ENCODE measurements at places on chromosomes 1 and 21.

DNA sequence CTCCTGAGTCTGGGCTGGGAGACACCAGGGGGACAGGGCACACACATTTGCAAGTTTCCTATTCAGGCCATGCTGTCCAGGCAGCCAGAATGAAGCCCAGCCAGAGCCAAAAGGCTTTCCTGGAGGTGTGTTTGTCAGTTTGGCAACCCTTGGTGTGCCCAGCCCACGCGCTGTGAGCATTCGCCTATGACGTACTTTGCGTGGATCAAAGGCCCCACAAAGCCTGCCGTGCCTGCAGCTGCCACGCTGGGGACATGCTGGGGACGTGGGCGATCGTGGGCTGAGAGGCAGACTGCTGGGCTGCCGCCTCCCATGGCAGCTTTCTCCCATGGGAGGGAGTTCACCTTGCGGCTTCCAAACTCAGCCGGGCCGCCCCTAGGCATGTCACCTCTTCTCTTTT lies 57.5 kb downstream of the CD247 start:
- no peak for DNase-seq

GRCh38 chr1:35657851-35658250 lies 16.5 kb upstream of the PSMB2 start:
- DNase-seq: no peak

GRCh38 chr1:2539312-2539907 lies 9.3 kb upstream of the HES5 start:
- DNase-seq: no peak

DNA sequence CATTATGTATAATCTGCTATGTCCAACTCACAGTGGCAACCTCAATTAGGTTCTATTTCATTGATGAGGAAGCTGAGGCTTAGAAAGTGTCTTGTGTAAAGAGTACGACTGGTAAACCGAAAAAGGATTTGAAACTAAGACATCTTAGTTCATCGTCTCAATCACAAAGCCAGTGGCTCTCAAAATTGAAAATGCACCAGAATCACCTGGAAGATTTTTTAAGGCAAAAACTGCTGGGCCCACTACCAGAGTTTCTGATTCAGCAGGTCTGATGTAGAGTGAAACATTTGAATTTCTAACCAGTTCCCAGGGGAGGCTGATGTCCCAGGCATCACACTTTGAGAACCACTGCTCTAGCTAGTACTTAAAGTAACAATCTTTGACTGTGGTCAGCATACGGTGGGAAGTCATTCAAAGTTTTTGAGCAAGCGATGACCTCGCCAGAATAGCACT lies 5.2 kb upstream of the LRRC53 start:
- DNase-seq: no peak

- peak; percentile 67 for DNase-seq
These were observed 316.9 kb downstream of the VAV3 start for GRCh38 chr1:107648071-107648470.

DNA sequence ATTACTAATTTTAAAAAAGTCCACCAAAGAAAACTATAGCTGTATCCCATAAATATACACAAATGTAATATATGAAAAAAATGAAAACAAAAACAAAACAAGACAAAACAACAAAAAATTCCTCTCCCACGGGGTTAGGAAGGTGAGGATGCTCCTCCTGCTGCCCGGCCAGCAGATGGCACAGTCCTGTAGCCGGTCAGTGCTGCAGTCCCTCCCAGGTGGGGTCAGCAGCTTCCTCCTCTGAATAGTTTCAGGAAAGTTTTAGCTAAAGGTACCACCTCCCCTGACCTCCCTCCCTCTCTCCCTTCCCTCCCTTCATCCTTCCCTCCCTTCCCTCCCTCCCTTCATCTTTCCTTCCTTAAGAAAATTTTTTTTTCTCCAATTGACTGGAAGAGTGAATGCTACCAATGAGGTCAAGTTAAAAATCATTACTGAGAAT lies 67.8 kb upstream of the BCL10 start:
- peak; percentile 72 for DNase-seq

DNA sequence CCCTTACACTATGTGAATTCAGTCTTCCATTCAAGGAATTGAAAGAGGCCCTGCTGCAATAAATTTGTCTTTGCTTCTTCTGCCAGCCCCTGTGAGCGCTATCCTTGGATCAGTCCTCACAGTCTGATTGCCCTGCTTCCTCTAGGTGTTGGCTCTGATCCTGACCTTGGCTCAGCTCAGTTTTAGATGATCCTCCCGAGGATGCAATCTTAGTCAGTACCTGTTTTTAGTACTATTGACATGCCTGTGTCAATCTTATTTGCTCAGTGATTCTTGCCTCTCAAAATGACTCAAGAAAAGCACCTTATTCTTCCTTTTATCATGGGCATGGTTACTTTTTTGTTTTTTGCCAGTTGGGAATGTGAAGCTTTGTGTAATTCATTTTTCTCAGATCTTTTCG lies 101.4 kb upstream of the KCNK1 start:
- no peak for DNase-seq

- no peak for DNase-seq
These were observed 34.8 kb upstream of the HOOK1 start for GRCh38 chr1:59779949-59780348.

DNA sequence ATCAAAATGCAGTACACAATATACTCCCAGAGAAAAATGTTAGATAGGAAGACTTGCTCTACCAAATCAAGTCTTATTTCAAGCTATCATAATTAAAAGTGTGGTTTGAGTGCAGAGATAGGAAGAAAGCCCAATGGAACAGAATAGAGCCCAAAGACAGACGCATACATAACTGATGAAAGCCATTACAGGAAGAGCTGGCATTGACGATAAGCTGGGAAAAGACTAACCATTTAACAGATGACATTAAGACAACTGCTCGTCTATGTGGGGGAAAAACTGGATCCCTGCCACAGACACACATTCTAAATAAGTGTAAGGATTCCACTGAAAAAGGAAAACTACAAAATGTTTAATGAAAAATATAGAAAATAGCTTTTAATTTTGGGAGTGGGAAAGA lies 85.5 kb downstream of the NGF start:
- DNase-seq: no peak

DNA sequence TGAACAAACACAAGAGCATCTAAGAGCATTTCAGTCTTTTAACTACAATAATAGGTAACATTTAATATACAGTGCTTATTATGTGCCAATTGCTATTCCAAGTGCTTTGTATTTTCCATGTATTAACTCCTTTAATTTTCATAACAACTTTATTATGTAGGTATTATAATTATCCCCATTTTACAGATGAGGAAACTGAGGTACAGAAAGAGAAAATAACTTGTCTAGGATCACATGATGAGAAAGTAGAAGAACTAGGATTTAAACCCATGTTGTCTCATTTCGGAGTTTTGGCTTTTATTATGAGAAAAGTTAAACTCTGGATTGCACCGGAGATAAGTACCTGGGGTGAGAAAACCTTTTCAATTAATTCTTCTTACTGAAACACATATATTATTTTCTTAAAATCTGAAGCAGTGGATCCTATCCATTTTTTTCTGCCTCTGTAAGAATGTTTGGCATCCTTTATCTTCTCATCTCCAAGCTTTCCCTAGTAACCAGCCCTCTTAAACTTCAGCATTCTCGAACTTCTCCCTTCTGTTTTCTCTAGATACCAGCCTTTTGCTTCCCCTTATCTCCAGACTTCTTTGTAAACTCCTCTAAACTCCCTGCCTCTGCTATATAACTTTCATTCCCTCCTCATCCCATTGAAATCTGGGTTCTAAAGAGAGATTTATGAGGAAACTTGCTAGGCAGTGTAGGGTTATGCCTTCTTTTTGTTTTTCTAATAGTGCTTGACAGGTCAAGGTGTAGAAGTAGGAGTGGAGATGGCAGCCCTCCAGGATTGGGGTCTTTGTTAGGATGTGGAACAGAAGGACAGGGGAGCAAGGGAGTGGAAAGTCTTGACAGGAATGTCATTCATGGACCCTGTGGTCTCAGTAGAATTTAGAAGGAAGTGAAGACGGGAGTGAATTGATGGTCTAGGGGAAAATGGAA lies 28.3 kb downstream of the POU2F1 start:
- no peak for DNase-seq

DNA sequence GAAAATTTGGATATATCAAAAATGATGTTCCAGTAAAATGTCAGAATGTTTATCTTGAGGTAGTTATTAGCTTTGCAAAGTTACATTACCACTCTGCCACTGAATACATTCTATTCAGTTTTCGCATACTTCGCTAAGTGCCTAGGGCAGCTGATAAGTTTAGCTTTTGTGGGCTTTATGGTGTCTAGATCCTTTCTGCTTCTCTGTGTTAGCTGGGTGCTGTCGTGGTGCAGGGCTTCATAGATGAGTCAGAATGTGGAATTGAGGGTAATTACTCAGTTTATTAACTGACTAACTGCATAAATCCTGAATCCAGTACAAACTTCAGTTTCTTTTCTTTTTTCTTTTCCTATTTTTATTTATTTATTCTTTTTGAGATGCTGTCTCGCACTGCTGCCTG lies 21.5 kb downstream of the NCAM2 start:
- DNase-seq: peak; percentile 14

- no peak for DNase-seq
These were observed 191.1 kb downstream of the TTLL7 start for GRCh38 chr1:83807821-83808220.

DNA sequence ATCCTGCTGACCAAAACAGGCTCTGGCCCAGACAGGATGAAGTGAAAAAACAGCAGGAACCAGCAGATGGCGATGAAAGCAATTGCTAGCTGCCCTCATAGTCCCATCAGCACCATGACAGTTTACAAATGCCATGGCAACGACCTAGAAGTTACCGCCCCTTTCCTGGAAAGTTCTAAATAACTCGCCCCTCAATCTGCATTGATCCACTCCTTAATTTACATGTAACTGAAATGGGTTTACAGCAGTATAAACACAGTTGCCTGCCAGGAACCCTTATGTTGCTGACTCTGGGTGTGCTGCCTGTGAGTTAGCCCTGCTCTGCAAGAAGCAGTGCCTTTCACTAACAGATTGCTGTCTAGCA lies 65.5 kb upstream of the CR1L start:
- peak; percentile 78 for DNase-seq

- peak; percentile 83 for DNase-seq
These were observed 104.9 kb downstream of the PTGS2 start for GRCh38 chr1:186575348-186575747.

GRCh38 chr1:221698579-221699349 lies 43.1 kb downstream of the DUSP10 start:
- DNase-seq: no peak

DNA sequence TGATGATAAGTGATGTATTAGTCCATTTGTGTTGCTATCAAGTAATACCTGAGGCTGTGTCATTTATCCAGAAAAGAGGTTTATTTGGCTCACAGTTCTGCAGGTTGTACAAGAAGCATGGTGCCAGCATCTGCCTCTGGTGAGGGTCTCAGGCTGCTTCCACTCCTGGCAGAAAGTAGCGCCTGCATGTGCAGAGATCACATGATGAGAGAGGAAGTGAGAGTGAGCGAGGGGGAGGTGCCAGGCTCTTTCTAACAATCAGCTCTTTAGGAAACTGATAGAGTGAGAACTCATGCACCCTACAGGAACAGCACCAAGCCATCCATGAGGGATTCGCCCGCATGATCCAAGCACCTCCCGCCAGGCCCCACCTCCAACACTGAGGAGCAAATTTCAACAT lies 2.2 kb upstream of the FHAD1 start:
- no peak for DNase-seq

Measured in iris pigment epithelial cell (primary cell).